Suppressor macrophage treated with lipopolysaccharide for 4 hours (primary cell): ENCODE measurements at places on chromosomes 3 and 15.
A peak's percentile ranks its signal among the peaks of the same experiment; 100 is the strongest.

DNA sequence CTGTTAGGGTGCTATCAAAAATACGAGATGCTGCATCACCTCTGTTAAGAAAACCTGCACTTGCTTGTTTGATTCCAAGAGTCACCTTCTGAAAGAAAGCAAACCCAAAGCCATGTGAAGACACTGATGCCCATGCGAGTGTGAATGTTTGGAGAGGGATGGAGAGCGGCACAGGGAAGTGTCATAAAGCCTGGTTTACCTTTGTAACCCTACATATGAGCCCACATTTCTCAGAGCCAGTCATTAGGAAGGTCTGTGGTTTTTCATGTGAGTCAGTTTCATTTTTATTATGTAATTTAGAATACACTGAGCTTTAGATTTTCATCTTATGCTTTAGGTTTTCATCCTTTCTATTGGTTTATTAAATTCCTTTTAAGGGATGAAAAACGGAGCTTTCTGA is 896.8 kb downstream of the ROBO1 start:
- DNase-seq = no peak

DNA sequence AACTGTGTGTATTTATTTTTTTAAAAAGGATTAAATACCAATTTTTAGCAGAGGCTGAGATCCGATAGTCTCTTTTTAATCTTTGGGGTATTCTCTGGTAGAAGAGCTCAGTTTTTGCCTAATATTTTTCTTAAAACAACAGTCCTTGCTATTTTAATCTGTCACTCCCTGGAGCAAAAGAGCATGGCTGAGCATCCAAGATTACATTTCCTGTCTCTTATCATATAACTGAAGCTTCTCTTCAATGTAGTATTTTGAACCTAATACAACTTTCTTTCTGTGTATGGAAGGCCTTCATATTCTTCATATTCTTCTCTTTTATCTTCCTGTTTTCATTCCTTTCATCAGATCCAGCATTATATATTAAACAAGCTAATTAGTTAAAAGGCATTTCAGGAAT is 293.7 kb downstream of the NSUN3 start:
- no peak for DNase-seq

DNA sequence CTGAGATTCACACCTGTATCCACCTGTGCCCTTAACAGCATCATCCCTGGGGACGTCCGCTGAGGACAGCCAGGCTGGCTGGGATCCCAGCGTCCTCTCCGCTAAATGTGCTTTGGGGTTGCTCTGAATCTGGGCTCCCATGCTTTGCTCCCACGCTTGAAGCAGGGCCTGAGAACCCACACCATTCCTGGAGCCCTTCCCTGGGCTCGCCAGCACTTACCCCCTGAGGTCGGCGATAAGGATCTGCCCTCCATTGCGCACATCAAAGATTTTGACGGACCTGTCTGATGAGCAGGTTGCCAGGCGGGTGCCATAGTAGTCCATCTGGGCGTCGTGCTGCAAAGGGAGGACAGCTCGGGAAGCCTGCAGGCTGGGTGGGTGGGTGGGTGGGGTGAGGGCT is 5.8 kb downstream of the SEC13 start:
- DNase-seq = no peak

DNA sequence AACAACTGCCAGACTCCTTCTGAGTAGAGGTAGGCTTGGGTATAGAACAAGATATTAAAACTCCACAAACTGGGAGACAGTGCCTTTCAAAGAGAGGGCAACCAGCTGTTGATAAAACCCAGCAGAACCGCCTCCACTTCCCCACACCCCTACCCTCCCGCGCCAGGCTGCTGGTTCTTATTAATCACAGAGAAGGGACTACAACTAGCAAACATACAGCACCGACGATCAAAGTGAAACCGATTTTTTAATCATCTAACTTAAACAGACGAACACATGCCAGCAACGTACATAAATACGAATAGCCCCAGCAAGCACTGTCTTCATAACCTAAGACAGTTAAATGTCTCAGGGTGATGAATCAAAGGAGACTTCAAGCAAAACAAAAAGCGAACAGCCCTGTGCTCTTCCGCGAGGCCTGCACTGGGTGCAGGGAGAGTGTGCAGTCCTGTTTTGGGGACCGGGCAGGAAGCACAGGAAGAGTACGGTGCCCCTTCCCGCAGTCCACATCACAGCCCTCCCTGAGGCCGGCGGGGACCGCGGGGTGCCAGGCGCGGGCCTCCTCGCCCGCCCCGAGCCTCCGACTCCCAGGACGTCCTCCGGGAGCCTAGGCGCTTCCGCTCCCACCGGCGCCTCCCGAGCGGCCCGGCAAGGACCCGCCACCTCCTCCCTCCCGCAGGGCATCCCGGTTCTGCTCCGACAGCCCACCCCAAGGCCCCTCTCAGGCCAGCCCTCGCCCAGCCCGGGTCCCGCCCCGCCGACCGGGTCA is 75.1 kb upstream of the VGLL4 start:
- DNase-seq = peak; percentile 54
